ENCODE measurements at places on chromosomes 3 and 15.

DNA sequence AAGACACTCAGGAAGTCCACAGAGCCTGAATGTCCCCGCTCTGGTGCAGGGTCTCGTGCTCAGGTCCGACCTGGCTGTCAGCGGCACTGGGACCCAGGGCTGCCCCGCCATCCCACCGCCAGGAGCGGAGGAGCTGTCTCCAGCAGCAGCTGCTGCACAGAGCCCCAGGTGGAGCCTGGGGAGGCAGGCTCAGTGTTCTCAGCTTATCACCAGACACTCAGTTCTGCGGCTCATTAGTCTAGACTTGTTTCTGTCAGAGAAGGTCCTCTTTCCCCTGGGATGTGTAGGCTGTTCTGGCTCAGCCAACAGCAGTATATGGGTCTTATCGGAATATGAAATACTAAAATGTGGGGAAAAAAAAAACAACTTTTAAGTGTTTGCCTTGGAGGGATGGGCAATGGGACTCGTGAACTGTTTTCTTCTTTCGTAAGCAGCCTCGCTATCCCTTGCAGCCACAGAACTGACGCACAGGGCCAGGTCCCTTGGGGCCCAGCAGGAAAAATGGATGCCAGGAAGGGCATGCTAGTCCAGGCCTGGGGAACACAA, 75.9 kb downstream of the KLF13 start:
- DNase-seq: no peak

- no peak for DNase-seq
Observed at GRCh38 chr15:92570391-92570790, 85.2 kb downstream of the FAM174B start.

DNA sequence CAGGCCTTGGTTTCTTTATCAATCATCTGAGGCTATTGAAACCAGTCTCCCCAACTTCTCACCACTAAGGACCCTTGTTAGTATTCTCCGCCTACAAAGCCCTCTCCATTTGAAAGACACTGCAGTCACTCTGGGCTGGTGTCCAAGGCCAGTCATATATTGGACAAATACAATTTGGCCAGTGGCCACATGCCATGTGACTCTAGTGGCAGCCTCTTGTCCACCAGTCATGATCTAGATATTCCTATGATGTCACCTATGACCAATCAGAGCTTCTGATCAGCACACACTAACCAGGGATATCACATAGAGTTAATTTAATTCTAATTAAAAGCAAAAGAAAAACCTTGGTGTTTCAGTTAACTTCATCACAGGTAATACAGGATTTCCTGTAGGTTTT, 68.2 kb downstream of the RAB11A start:
- DNase-seq: no peak

- no peak for DNase-seq
Observed at GRCh38 chr3:104190681-104191080, 1176.0 kb upstream of the ALCAM start.

- no peak for DNase-seq
Observed at GRCh38 chr3:138511945-138512344, 77.5 kb downstream of the ESYT3 start.

GRCh38 chr3:112856537-112856936, 9.9 kb upstream of the CD200R1L start:
- no peak for DNase-seq

GRCh38 chr15:56765251-56765650, 31.9 kb upstream of the ZNF280D start:
- no peak for DNase-seq

GRCh38 chr15:52780172-52780980, 9.8 kb downstream of the ONECUT1 start:
- DNase-seq: peak; percentile 62

DNA sequence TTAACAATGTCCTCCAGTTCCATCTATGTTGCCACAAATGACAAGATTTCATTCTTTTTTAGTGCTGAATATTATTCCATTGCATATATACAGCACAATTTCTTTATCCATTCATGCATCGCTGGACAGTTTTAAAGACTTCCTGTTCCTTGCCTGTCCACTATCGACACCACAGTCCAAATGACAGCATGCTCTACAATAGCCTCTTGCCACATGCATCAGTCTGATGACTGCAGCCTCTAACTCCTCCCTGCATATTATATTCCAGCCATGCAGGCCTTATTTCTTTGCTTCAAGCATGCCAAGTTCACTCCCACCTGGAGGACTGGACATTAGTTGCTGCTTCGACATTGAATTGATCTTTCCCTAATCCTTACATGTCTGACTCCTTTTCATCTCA, 306.2 kb downstream of the FOXP1 start:
- DNase-seq: no peak

DNA sequence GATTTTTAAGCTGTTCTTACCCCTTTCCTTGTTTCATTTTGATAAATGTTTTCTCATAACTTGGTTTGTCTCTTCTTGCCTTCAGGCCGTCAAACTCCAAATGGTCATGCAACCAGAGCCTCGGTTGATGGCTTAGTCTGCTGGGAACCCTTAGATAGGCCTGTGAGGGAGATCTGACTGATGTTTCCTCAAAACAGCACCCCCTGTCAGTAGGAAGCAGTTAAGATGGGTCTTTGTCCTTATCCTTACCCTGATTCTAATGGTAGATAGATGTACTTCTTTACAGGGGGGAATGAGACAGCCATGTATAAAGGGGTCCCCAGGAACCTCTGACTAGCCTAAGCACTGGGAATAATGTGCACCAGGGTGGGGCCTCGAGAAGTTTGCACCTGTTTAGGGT, 16.3 kb upstream of the OR5H1 start:
- no peak for DNase-seq

GRCh38 chr15:51180011-51180410, 85.3 kb upstream of the TNFAIP8L3 start:
- DNase-seq: no peak

GRCh38 chr3:8420612-8421011, 81.0 kb upstream of the LMCD1 start:
- no peak for DNase-seq
